ENCODE measurements at places on chromosomes 1 and 21.

- ATAC-seq, result no peak
These were observed 17.5 kb upstream of the ACBD6 start for GRCh38 chr1:180519846-180520245.

DNA sequence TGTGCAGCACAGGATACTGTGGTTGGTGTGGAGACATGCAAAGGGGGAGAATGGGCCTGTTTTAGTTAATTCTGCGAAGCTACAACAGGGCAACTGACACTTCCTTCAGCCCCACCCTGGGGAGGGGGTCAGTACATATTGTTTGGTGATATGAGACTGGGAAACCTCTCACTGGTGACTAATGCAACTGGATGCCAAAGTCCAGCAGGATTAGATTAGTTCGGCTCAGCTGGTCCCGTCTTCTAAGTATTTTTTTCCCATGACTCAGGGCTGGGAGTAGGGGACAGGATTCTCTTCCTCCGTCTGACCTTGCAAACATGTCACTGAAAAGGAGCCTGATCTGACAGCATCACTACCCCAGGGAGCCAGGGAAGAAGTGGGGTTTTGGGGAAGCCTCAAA, 43.0 kb downstream of the PLXNA2 start:
- no peak for ATAC-seq

GRCh38 chr1:231395076-231395997, 26.8 kb downstream of the EGLN1 start:
- ATAC-seq, result no peak

- ATAC-seq, result no peak
These were observed 172.2 kb upstream of the L1TD1 start for GRCh38 chr1:62022382-62022983.

DNA sequence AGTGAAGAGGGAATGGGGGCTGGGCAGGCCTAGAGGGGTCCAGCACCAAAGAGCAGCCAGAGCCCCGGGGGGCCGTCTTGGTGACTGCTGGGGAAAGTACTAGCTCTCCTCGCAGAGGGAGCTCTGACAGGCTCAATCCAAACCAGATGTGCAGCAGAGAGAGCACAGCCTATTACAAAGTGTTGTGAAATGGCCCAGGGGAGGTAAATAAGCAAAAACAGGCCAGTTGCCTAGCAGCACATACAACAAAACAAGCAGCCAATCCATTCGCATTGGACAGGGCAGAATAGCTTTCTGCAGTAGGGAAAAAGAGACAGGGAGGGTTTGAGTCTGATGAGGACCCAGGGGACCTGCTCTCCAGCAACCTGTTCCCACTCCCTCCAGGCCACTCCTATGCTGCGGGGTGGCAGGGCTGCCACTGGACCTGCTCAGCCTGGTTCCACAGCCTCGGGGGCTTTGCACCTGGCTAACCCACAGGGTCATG, 239.6 kb upstream of the FGGY start:
- no peak for ATAC-seq

- no peak for ATAC-seq
These were observed 780.6 kb downstream of the BRINP3 start for GRCh38 chr1:189697113-189697512.

DNA sequence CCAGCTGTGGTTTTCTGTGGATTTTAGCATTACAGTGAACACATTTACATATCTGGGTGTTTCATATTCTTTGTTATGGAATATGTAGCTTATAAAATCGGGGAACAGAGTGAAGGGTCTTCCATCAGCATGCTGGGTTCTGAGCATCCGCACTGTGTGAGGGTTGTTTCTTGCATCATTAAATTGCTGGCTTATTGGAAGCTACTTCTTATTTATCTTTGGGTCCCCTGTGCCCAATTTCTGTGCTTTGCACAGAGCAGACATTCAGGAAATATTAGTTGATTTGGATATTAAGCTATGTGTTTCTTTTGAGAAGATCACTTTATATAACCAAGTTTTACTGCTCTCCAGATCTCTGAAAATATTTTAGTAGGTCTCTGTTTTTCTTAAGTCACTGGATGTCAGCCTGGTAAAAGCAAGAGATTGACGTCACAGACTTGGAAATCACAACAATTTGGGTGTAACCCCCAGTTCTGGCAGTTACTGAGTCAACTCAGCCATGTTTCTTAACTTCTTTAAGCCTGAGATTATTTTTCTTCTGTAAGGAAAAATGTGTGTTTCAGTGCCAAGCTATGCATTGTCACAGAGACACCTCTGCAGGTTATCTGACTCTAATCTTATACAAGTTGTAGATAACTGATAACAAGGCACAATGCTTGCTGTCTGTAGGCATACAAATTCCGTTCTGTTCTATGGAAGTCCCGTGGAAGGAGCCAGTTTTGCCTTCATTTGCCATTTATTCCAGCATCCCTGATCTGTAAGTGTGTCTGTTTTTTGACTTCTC, 258.3 kb upstream of the KAZN start:
- ATAC-seq, result no peak

GRCh38 chr21:16159213-16159970, 429.6 kb downstream of the USP25 start:
- no peak for ATAC-seq

- no peak for ATAC-seq
These were observed 11.1 kb downstream of the ADGRL2 start for GRCh38 chr1:81811757-81812371.

GRCh38 chr1:153262070-153262366, 2.5 kb downstream of the LORICRIN start:
- no peak for ATAC-seq

GRCh38 chr1:64093941-64094340, 109.5 kb upstream of the UBE2U start:
- no peak for ATAC-seq

GRCh38 chr1:5836776-5837440, 155.3 kb downstream of the NPHP4 start:
- ATAC-seq, result no peak

- no peak for ATAC-seq
These were observed 5.7 kb upstream of the CBR3 start for GRCh38 chr21:36129219-36129618.

GRCh38 chr1:176205332-176205914, 1.7 kb downstream of the COP1 start:
- ATAC-seq, result peak; percentile 45

GRCh38 chr1:234164098-234164709, 209.1 kb upstream of the COA6 start:
- no peak for ATAC-seq

- ATAC-seq, result no peak
These were observed 132.6 kb downstream of the DHRS3 start for GRCh38 chr1:12485231-12486058.

DNA sequence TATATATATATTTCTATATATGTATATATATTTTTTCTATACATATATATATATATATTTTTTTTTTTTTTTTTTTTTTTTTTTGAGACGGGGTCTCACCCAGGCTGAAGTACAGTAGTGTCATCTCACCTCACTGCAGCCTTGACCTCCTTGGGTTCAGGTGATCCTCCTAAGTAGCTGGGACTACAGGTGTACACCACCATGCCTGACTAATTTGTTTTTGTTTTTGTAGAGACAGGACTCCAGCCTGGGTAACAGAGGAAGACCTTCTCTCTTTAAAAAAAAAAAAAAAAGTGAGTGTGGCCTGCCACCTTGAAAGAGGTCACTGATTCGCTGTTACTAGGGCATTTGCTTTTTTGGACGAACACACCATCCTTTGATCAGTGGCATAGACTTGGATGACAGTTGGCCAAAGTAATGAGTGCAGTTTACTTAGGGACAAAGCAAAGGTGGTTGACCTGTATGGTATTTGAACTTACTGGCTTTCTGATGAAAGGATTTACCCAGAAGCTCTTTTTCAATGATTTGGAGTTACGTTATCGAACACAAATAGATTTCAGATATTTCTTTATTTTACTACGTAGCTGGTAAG, 10.8 kb downstream of the SLC25A33 start:
- ATAC-seq, result no peak

DNA sequence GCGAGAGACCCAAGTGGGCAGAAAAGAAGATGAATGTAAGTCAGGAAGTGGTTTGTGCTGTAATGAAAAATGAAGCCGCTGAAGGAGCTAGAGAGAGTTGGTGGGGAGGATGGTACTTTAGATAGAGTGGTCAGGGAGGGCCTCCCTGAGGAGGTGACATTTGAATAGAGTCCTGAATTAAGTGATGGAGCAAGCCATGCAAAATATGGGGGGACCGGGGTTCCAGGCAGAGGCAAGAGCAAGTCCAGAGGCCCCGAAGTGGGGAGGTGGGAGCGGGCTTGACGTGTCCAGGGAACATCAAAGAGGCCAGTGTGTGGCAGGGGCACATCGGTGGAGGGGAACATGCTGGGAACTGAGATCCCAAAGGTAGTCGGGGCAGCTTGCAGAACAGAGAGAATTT, 43.1 kb downstream of the OPRD1 start:
- ATAC-seq, result no peak

- no peak for ATAC-seq
These were observed 6.8 kb downstream of the NHLH1 start for GRCh38 chr1:160373696-160374095.

DNA sequence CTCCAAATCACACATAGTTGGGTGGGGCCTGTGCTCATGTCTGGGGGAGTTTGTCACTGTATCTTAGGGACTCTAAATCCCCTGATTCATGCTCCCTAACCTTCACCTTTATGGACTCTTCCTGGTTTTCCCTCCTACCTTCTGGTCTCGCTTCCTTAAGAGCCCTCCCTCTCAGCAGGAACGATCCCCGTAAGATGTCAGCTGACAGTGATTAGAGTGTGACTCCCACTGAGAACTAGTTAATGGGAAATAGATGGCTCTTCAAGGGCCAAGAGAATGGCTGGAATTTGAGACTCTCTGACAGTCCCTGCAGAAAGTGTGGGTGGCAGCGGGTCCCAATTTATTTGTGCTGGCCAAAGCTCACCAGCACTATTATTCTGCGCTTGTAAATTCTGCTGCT, 22.0 kb downstream of the LYPD8 start:
- ATAC-seq, result no peak

- ATAC-seq, result no peak
These were observed 17.6 kb downstream of the GPR157 start for GRCh38 chr1:9111357-9111691.

DNA sequence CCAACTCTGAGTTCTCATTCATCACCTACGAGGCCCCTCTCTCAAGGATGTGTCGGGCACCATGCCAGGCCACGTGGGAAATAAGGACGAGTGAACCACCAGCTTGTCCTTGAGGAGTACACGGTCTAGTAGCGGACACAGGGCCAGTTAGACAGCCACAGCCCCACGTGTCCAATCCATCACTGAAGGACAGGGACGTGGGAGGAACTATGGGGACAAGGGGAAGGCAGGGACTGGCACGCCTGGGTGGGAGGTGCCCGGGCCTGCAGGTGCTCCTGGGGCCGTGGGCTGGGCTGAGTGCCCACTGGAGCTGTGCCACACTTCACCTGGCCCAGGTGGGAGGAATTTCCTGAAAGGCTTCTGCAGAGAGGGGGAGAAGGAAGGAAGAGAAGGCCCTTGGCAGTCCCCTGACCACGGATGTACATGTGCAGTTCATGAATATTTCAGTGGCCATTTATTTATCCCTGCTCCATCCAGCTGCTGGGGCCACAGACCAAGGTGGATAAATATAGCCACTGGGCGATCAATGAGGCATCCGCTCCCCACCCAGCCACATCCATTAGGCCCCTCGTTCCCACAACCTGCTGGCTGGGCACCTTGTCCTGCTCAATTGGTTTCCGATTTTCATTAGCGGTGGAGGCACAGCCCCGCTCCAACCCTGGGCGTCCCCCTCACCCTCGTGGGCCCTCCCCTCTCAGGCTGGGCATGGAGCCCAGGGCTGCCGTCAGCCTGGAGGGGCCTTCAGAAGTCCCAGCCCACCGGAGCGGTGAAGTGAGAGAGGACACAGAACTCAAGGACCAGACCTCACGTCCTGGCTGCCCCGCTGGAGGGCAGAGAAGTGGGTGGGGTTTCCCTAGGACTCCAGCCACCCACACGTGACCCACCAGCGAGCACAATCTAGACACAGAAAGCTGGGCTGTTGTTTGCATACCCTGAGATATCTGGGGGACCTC, 59.5 kb downstream of the CASZ1 start:
- no peak for ATAC-seq

DNA sequence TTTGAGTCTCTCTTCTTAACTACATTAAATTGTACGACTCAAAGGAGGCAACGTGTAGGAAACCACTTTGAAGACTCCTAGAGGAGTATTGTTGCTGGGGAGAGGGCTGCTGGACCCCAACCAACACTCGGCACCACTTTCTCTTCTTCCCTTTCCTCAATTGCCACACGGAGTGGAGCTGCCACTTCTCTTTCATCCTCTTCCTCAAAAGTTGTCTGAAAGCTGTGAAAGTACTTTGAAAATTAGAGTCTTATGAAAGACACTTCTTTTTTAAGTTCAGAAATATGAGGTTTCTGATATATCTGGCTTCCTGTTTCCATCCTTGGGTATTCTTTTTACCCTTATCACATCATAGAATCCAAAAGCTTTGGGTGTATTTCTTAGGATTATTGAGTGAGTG, 59.5 kb downstream of the MRPS6 start:
- no peak for ATAC-seq

- ATAC-seq, result peak; percentile 12
These were observed 9.3 kb downstream of the LEPR start for GRCh38 chr1:65429806-65430205.

DNA sequence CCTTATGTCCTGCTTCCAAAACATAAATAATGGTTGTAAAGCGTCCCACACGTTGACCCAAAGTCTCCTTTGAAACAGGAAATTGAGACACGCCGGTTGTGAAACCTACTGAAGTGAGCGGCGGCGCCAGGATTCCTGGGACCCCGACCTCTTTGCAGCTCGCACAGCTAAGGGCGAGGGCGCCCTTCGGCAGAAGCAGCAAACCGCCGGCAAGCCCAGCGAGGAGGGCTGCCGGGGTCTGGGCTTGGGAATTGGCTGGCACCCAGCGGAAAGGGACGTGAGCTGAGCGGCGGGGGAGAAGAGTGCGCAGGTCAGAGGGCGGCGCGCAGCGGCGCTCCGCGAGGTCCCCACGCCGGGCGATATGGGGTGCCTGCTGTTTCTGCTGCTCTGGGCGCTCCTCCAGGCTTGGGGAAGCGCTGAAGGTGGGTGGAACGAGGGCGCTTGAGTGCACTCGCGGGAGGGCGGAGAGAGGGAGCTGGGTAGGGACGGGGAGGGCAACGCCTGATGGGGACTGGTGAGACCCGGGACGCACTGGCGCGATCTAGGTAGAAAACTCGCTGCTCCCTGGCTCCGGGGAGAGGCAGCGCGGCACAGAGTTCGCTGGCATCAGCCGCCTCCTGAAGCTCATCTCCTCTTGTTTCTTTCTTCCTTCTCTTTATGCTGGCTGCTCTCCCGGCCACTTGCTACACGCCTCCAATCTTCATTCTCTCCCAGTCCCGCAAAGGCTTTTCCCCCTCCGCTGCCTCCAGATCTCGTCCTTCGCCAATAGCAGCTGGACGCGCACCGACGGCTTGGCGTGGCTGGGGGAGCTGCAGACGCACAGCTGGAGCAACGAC, at the start of gene CD1D:
TSS of gene CD1D (plus strand) at position 155 of the 836 bp plus-strand sequence. CDS start at position 362, 207 bp downstream.
- peak; percentile 28 for ATAC-seq

All from activated T-helper 17 cell treated with anti-CD3 and anti-CD28 coated beads, Interleukin-2, amount 50 U/mL, for 72 hours (primary cell).